ENCODE measurements at places on chromosomes 7 and 10.

GRCh38 chr10:13917791-13918190, 331.0 kb downstream of the PRPF18 start:
- no peak for DNase-seq

DNA sequence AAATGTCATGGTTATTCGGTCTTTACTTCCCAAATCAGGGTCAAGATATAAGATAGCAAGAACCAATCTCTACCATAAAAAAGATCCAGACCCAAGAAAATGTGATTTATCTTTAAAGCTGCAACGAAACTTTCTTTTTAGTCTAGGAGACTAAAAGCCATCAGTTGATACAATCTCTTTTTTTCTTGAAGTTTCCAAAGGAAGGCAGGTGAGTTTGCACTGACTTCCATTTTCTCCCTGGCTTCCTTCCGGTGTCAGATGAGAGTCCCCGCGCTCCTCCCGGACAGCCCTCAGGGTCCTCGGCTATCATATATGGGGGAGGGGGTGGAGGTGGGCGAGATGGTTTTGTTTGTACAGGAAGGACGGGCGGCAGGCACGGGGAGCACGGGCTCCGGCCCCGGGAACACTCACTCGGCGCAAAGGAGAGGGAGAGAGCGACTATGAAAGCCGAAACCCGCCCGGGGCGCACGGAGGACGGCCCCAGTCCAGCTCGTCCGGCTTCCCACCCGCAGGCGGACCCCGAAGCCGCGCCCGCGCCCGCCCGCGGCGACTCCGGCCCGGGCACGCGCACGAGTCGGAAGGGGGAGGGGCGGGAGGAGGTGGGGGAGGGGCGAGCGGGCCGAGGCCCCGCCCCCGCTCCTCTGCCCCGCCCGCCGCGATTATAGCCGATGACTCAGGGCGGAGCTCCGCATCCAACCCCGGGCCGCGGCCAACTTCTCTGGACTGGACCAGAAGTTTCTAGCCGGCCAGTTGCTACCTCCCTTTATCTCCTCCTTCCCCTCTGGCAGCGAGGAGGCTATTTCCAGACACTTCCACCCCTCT, at the start of gene BAG3:
Gene BAG3 (plus strand): TSS at position 689 of the 822 bp plus-strand sequence. CDS start 296 bp downstream, outside the sequence.
- DNase-seq = peak; percentile 57

GRCh38 chr7:101862280-101863220, 45.1 kb downstream of the CUX1 start:
- DNase-seq = no peak

DNA sequence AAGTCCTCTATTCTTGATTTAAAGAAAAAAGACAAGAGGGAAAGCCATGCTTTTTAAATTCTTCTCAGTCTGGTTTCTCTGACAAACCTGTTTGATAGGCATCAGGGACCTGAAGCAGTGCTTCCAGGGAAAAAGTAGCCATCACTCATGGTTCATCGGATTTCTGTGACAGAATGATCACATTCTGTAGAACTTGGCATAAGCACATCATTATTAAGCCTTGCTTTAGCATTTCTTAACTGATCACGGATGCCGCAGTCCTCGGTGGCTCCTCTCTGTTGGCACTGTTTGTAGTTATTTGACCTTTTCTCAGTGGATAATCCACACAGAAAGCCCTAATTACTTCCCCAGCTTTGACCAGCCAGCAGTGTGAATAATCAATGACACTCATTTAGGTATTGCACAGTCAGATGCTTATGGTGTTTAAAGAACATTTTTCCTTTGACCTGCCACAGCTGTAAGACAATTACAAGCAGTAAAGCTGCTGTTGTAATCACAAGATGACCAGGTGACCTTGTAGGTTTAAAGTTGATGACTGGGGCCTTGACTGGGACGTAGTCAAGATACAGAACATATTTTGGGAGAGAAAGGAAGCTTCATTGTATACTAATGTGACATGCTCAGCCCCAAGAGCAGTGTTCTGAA, 64.4 kb upstream of the SKAP2 start:
- DNase-seq = no peak

- DNase-seq = peak; percentile 0
These were observed 167.0 kb upstream of the CDK1 start for GRCh38 chr10:60611291-60611747.

GRCh38 chr7:102883098-102883860, 29.5 kb upstream of the LRRC17 start:
- DNase-seq = no peak
